MM.1S (cell line): ENCODE measurements at places on chromosomes 4 and X.

- DNase-seq = no peak
Measured at GRCh38 chr4:122458625-122459024, 2.1 kb upstream of the IL2 start.

GRCh38 chrX:101595739-101596419, 21.9 kb downstream of the ARMCX6 start:
- DNase-seq = peak; percentile 50

DNA sequence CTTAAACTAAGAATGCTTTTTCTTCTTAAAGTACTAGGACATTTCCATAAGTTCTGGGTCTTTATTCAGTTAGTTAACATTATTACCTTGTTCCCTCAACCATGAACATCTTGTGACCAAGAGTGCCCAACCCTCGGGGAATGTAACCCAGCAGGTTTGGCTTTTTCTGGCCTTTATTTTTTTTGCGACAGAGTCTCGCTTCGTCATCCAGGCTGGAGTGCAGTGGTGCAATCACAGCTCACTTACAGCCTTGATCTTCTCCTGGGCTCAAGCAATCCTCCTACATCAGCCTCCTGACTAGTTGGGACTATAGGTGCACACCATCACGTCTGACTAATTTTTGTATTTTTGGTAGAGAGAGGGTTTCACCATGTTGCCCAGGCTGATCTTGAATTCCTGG, 65.1 kb downstream of the USP11 start:
- no peak for DNase-seq

GRCh38 chr4:149266301-149266700, 549.3 kb downstream of the IQCM start:
- no peak for DNase-seq

DNA sequence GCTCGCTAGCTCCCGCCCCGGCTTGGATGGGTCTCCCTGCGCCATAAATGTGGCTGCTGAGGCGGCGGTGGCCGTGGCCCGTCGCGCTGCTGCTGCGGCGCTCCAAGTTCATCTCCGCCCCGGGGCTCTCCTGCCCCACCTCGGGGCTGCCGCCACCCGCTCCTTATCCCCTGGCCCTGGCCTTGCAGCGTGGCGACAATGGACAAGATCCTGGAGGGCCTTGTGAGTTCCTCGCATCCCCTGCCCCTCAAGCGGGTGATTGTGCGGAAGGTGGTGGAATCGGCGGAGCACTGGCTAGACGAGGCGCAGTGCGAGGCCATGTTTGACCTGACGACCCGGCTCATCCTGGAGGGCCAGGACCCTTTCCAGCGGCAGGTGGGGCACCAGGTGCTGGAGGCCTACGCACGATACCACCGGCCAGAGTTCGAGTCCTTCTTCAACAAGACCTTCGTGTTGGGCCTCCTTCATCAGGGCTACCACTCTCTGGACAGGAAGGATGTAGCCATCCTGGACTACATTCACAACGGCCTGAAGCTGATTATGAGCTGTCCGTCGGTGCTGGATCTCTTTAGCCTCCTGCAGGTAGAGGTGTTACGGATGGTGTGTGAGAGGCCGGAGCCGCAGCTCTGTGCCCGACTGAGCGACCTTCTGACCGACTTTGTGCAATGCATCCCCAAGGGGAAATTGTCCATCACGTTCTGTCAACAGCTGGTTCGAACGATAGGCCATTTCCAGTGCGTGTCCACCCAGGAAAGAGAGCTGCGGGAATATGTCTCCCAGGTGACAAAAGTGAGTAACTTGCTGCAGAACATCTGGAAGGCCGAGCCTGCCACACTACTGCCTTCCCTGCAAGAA, 763 bp downstream of the USP38 start:
- peak; percentile 41 for DNase-seq

DNA sequence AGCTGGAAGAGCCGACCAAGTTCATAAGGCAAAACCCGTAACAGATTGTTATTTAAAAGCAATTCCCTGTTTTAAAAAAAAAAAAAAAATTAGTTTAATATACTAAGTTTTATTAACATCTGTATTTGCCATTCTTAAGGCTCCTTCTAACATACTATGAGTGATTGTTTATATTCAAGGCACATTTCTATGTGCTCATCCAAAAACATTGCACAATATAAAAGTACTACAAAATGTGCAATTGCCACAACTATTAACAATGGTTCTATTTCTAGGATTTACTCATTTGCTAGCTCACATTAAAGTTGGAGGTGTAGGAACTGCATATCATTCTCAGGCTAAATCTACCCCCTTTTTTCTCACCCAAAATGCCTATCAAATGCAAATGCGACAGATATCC, 46.1 kb downstream of the CNOT6L start:
- DNase-seq = no peak

GRCh38 chrX:39309721-39310152, 508.5 kb downstream of the MID1IP1 start:
- DNase-seq = no peak

- DNase-seq = peak; percentile 38
Measured at GRCh38 chr4:1792832-1793495, at the start of gene FGFR3. Gene FGFR3 (plus strand): TSS chr4:1793293. CDS start chr4:1793935, 642 bp downstream.

GRCh38 chr4:81084634-81085033, 54.1 kb downstream of the BMP3 start:
- DNase-seq = no peak

DNA sequence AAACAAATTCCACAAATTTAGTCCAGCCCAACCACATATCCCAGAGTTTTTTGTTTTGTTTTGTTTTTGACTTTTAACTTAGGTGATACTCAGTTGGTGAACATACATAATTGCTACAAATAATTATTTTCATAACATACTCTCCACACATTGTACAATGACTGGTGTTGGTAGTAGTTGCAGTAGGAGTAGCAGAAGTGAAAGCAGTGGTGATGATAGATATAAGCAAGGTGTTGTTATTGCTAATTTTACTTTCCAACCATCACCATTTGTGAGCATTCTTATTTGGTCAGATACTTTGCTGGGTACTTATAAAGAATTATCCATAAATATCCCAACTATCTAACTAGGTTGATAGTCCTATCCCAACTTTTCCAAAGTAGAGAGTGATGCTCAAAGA, 47.3 kb downstream of the ARHGAP24 start:
- no peak for DNase-seq

DNA sequence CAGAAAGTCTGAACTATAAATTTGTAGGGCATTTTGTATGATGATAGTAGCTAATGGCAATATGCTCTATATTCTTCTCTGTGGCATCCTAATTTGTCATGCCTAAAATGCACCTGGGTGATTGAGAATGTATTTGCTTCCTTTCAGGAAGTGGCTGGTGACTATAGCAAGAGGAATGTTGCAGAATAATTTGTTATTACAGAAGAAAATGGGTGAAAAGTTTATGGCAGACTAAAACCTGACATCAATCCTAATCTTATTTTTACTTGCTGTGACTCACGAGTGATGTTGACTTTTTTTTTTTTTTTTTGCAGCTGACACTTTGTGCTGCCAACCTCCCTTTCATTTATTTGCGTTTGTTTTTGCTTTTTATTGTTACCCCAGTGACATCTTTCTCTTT, 141.1 kb downstream of the MSL3 start:
- no peak for DNase-seq

GRCh38 chr4:123787512-123788080, 391.0 kb downstream of the SPRY1 start:
- DNase-seq = no peak

DNA sequence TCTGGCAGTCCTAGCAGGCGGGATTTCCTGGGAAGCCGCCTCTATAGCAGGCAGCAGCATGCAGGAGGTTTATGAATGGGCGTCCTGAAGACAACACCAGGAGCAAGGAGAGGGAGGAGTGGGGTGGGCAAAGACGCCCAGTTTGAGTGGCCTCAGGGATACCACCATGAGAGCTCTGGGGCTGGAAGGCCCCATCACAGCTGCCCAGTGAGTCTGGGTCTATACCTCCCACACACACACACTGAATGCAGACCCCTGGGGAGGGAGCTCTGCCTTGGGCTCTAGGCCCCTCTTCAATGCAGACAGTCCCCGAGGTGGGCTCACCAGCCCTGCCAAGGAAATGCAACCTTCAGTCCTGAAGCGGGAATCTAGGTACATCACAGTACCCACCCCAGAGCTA, 98.6 kb downstream of the AFAP1 start:
- DNase-seq = no peak

GRCh38 chr4:117699595-117699994, 334.7 kb upstream of the NDST3 start:
- no peak for DNase-seq

GRCh38 chrX:134679644-134680043, 21.4 kb upstream of the PLAC1 start:
- DNase-seq = no peak

GRCh38 chr4:175048906-175049305, 130.7 kb downstream of the ADAM29 start:
- no peak for DNase-seq

- DNase-seq = no peak
Measured at GRCh38 chr4:22072240-22072639, 123.7 kb upstream of the KCNIP4 start.

GRCh38 chrX:106891762-106892460, 11.2 kb downstream of the RIPPLY1 start:
- DNase-seq = no peak

DNA sequence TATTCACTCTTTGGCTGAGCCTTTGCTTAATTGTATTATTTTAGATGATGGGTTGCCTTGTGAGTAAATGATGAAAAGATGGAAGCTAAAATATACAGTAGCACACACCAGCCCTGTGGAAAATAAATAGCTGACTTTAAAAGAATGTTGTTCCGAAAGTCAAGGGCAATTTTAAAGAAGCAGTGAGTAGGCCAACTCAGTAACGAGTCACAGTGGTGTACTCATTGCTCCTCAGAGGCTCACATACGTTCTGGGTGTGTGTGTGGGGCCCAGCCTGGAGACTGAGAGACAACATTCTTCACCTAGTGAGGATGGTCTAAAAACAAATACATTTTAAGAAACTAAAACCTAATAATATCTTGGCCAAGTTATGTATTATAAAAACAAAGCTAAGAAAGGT, 640.3 kb downstream of the TRIML1 start:
- DNase-seq = no peak

GRCh38 chr4:112270640-112271421, 14.9 kb downstream of the TIFA start:
- no peak for DNase-seq

DNA sequence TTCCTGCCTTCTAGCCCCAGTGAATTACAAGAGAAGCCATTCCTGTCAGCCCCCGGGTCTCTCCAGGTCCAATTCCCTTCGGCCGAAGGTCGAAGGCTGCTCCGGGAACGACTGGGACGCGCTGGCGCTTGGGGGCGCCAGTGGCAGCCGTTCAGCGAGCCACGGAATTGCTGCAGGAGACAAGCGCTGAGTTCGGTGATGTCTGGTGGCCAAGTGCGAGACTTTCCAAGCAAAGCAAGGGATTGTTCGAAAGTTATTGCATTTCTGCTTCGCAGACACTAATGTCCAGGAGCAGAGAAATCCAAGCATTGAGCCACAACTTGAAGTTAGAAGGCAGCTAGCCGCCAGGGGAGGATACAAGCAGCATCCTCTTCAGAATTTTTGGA, 1.1 kb upstream of the DKK2 start:
- no peak for DNase-seq

- no peak for DNase-seq
Measured at GRCh38 chr4:171203425-171203824, 609.8 kb upstream of the GALNTL6 start.

GRCh38 chr4:125244848-125245450, 69.8 kb upstream of the FAT4 start:
- peak; percentile 28 for DNase-seq

GRCh38 chr4:124712372-124713184, at the start of gene ANKRD50:
Gene ANKRD50 (minus strand): TSS chr4:124712732. CDS start chr4:124710511, 2,221 bp downstream.
- DNase-seq = peak; percentile 86

DNA sequence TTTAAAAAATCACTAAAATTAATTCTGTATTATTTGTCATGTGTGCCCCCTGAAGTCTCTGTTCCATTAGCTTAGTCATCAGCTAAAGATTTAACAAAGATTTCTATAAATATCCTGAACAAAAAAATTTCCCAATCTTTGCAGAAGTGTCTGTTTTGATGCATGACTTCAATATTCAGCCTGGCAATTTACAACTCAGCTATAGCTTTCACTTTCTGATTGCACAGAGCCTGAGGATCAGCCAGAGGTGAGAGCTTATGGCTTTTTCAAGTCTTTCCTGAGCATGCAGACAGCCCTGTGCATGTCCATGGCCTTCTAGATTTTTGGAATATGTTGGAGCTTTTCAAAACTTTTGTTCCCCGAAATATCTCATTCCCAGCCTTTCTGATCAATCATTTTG, 420.1 kb downstream of the ZNF674 start:
- peak; percentile 6 for DNase-seq

- DNase-seq = no peak
Measured at GRCh38 chr4:96145601-96146000, 305.7 kb downstream of the PDHA2 start.

- no peak for DNase-seq
Measured at GRCh38 chrX:155968326-155968661, 29.2 kb upstream of the IL9R start.

GRCh38 chrX:5915783-5916182, 312.9 kb downstream of the NLGN4X start:
- DNase-seq = no peak

GRCh38 chr4:4673070-4673469, 131.2 kb upstream of the STX18 start:
- no peak for DNase-seq

- peak; percentile 43 for DNase-seq
Measured at GRCh38 chr4:88101165-88101564, 57.3 kb downstream of the ABCG2 start.
